ENCODE measurements at places on chromosomes 12 and 14. TPM values are rescaled to one million over a fixed set of nuclear protein-coding genes. Genes with fewer than 3 reads are reported as not detected.

RIMBP2 gene
- 3.3 TPM for total RNA-seq

ALKBH2 gene
- total RNA-seq: 3.4 TPM

AKAP6 gene
- total RNA-seq: 6.7 TPM

FBLN5 gene
- 28.1 TPM for total RNA-seq

KCNC2 gene
- not detected for total RNA-seq

MYBPC1 gene
- total RNA-seq: not detected

FAM181A gene
- total RNA-seq: not detected

MANSC4 gene
- not detected for total RNA-seq

NTS gene
- not detected for total RNA-seq

TSPAN9 gene
- total RNA-seq: 7.3 TPM

RIN3 gene
- 23.6 TPM for total RNA-seq

KCNMB4 gene
- total RNA-seq: 10.9 TPM

CIT gene
- total RNA-seq: 1.1 TPM

CKB gene
- total RNA-seq: 504 TPM

ZNF268 gene
- total RNA-seq: 12.2 TPM

SALL2 gene
- total RNA-seq: 4.6 TPM

G2E3 gene
- 10.5 TPM for total RNA-seq

TSPAN19 gene
- not detected for total RNA-seq

CDCA3 gene
- 8.8 TPM for total RNA-seq

ACVRL1 gene
- 132 TPM for total RNA-seq

GLT8D2 gene
- 3.3 TPM for total RNA-seq

ACTR6 gene
- total RNA-seq: 4.9 TPM

CCDC175 gene
- 0.95 TPM for total RNA-seq

IAPP gene
- not detected for total RNA-seq

KRT8 gene
- 2,064 TPM for total RNA-seq

NKX2-1 gene
- total RNA-seq: not detected

ART4 gene
- 0.68 TPM for total RNA-seq

TCTN1 gene
- total RNA-seq: 32.2 TPM

NGB gene
- not detected for total RNA-seq

RNU4-1 gene
- total RNA-seq: under 0.01 TPM

Data from transverse colon (tissue), 4 donors.